Inflammatory macrophage (primary cell): ENCODE measurements at places on chromosomes 2 and 18.
A peak's percentile ranks its signal among the peaks of the same experiment; 100 is the strongest.

GRCh38 chr2:1518331-1518803 lies 105.1 kb downstream of the TPO start:
- no peak for DNase-seq

GRCh38 chr2:24509840-24510239 lies 18.8 kb downstream of the NCOA1 start:
- DNase-seq: no peak

- no peak for DNase-seq
These were observed 248.7 kb upstream of the TNP1 start for GRCh38 chr2:217108575-217109027.

- no peak for DNase-seq
These were observed 92.2 kb upstream of the DSEL start for GRCh38 chr18:67608615-67609273.

DNA sequence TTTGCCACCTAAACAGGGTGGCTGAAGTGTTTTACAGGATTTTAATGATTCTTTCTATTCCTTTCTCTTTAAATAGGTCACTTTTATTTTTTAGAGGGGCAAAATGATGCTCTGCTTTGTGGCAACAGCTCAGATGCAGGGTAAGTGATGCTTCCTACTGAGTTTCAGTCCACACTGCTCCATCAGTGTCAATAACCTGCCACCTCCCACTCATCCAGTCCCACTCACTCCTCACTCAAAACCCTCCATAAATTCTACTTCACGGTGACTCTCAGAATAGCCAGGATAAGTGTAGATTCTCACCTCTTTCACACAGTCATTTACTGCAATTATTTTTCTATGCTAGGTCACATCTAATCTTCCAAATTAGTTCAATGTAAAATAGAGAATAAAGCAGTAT lies 72.7 kb downstream of the SCN2A start:
- DNase-seq: no peak

DNA sequence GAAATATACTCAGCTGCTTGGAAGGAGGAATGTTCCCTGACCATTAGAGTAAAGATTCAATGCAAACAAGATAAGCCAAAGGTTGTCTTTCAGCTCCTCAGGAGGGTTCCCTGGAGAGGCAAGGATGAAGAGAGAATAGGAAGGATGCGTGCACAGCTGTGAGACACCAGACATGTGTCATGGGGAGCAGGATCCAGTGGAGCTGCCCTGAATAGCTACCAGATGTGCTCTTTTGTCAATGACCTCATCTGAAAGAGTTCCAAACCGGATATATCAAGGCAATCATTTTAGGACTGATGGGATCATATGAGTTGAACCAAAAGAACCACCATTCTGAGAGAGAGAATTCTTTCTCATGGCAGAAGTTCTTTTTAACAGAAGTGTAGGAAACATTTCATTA lies 490.6 kb downstream of the IRS1 start:
- DNase-seq: no peak

- no peak for DNase-seq
These were observed 325.5 kb downstream of the IRS1 start for GRCh38 chr2:226474131-226474530.

- DNase-seq: no peak
These were observed 202.5 kb upstream of the EPAS1 start for GRCh38 chr2:46094689-46095088.

GRCh38 chr2:240932724-240933047 lies 26.6 kb downstream of the CROCC2 start:
- DNase-seq: no peak

GRCh38 chr2:173271135-173271534 lies 83.5 kb upstream of the CDCA7 start:
- no peak for DNase-seq

GRCh38 chr2:116754381-116755101 lies 1060.0 kb upstream of the DDX18 start:
- DNase-seq: no peak

GRCh38 chr2:113357071-113357470 lies 78.3 kb upstream of the PAX8 start:
- DNase-seq: no peak

GRCh38 chr2:77566582-77566981 lies 44.4 kb upstream of the LRRTM4 start:
- DNase-seq: no peak

- peak; percentile 63 for DNase-seq
These were observed 8.8 kb upstream of the ZNF516 start for GRCh38 chr18:76503649-76504386.

GRCh38 chr2:221908518-221908917 lies 336.4 kb upstream of the EPHA4 start:
- DNase-seq: no peak

DNA sequence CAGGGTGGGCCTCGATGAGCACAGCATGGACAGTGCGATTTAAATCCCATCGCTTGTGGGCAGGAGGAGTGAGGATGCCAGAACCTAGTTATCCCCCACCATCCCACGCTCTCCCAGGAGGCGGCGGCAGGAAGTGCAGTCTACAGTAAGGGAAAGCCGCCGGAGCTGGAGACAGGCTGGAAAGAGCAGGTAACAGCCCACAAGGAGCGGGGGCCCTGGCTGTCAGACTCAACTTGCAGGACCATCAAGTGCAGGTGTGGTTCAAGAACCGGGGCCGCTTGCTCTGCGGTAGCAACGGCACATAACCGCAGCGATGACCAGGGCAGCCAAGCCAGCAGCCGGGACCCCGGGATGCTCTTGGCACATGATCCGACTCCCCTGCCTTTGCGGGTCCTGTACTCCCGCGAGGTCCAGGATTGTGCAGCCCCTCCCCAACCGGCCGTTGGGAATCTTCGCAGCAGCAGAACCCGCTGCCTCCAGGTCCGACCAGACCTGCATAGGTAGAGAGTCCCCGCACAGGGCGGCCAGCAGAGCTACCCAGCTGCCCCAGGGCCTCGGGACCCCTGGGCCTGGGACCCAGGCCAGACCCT lies 82.1 kb downstream of the BIN1 start:
- no peak for DNase-seq

DNA sequence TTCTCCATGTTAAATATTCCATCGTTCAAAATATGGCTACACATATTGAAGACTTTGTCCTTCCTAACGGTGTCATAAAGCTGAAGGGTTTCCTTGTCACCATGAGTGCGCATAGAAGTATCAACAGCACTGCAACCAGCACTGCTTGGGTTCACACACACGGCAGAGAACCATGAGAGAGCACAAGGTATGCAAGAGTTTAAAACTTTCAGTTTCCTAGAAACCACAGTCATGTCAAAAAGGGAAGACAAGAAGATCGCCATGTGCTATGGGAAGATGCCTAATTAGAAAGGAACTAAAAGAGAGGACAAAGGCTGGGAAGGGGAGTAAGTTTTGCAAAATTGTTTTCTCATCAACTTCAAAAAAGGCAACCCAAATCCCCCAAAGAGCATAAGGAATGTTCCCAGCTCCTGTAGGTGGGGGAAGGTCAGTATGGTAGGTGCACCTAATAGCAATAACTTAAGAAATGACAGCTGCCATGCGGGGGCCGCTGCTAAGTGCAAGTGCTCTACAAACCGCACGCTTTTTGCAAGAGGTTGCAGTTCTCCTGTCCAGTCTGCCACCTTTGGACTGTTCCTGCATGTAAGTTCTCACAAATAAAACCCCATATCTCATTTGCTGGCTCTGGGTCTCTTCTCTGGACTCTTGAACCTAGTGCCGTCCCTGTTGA lies 136.8 kb downstream of the TMEM163 start:
- no peak for DNase-seq

- DNase-seq: no peak
These were observed 782.1 kb downstream of the EPHA4 start for GRCh38 chr2:220789961-220790360.

DNA sequence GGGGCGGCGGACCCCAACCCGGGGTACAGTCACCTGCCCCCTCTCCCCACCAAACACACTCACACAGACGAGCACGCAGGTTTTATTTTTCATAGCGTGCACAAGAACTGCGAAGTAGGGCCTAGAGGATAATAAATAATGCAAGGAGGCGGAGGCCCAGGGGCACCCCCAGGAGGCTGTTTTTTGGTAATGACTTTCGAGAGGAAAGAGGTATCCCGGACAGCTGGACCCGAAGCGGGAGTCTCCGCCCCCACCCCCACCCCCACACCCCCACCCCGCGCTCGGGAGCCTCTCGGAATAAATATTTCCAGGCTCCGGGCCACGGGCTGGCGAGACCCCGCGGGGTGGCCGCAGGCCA lies 3.4 kb downstream of the CYP26B1 start:
- DNase-seq: no peak

DNA sequence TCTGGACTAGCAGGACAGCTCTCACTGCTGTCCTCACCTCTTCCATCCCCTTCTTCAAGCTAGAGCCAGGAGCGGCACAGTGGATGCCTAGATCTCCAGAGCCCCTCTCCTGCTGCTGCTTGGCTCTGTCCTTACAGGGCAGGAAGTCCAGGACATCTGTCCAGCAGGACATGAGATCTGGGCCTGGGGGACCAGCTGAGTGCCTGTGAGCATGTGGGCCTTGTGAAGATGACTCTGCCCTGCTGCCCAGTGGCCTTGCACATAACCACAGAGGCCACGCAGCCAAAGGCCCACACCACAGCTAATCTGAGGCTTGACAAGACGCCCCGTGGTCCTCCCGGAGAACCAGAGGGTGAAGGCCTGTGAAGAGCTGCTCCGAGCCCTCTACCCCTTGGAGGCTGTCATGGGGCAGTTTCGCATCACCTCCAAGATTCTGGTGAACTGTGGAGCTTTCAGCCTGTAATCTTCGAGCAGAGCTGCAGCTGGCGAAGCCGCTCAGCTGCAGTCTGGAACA lies 516.7 kb upstream of the HS6ST1 start:
- no peak for DNase-seq

DNA sequence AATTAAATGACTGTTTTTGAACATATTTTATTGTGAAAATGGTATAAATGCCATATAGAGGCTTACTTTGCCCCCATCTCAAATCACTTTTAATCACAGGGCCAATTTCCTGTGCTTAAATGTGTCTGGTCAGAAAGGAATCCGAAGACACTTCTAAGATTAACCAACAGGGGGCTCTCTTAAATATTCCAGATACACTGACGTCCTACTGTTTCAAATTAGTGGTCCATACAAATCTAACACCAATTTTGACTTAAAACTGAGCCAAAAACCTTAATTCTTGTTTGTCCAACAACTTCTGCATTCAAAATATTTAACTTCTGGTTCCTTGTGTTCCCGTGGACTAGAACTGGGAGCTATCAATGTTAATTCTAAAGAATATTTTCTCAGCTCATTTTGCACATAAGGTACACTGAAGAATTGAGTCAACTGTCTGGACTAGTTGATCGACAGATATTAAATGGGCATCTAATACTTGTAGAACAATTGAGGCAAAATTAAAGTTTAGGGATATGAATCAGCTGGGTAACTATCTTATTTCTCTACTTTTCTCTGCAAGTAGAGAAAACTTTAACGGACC lies 557.5 kb downstream of the ARHGAP15 start:
- peak; percentile 39 for DNase-seq

DNA sequence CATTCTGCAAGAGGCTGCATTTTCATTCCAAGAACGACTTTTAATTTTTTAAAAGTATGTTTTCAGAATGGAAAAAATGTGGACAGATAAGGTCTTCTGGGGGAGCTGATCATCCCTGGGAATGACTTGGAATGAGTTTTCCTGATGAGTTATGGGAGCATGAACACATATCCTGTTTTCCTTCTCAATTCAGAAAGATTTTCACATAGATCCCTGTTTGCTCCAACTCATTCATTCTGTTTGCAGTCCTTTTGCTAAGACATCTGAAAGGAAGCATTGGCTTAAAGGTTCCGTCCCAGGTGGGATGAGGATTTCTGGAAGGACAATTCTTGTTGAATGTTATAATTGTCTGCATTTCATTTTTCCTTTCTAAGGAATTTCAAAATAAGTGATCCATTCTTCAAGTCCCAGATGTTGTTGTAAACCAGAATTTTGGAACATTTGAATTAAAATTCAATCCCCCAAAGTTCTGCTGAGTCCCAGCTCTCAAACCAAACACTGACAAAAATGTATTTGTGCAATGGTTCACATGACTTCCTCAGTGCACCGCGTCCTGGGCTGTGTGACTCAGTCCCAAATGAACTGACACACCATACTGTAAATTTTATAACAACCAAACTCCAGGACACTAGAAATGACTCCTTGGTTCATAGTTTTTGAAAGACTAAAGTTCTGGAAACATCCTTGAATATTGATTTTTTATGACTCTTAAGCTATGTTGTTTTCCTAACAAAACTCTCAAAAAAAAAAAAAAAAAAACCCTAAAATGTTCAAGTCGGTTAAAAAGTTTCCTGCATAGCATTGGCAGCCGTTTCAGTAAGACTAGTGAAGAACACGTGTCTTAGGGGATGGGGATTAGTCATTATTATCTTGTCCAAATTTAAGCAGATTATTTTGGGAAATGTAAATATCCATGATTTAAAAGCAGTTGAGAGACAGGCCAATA lies 281.8 kb upstream of the TCF4 start:
- peak; percentile 42 for DNase-seq

GRCh38 chr2:170298115-170298514 lies 120.2 kb downstream of the MYO3B start:
- no peak for DNase-seq

- DNase-seq: no peak
These were observed 295.9 kb upstream of the LINC00305 start for GRCh38 chr18:64444819-64445218.

GRCh38 chr18:57534511-57534909 lies 52.0 kb downstream of the FECH start:
- no peak for DNase-seq

DNA sequence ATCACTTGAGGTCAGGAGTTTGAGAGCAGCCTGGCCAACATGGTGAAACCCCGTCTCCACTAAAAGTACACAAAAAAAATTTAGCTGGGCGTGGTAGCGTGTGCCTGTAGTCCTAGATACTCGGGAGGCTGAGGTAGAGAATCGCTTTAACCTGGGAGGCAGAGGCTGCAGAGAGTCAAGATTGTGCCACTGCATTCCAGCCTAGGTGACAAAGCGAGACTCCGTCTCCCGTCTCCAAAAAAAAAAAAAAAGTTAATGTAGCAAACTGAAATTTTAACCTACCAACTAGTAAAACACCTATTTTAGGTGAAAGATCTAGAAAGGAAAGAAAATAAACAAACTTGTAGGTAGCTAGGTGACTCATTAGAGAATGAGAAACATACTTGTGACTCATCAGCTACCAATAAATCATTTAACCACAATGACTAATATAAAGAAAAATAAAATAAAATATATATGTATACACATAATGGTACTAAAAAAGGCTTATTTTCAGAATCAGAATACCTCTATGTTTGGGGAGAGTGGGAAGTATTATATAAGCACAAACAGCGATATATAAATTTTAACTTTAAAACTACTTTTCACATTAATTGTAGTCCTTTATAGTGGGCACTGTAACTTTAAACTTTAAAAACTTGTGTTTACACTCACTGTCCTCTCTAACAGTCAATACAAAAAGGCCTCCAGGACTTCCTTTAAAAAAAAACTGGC lies 36.6 kb downstream of the DARS1 start:
- no peak for DNase-seq

GRCh38 chr2:175251425-175252041 lies 70.0 kb upstream of the ATP5MC3 start:
- DNase-seq: peak; percentile 41
